ENCODE measurements at places on chromosomes 3 and 15.

DNA sequence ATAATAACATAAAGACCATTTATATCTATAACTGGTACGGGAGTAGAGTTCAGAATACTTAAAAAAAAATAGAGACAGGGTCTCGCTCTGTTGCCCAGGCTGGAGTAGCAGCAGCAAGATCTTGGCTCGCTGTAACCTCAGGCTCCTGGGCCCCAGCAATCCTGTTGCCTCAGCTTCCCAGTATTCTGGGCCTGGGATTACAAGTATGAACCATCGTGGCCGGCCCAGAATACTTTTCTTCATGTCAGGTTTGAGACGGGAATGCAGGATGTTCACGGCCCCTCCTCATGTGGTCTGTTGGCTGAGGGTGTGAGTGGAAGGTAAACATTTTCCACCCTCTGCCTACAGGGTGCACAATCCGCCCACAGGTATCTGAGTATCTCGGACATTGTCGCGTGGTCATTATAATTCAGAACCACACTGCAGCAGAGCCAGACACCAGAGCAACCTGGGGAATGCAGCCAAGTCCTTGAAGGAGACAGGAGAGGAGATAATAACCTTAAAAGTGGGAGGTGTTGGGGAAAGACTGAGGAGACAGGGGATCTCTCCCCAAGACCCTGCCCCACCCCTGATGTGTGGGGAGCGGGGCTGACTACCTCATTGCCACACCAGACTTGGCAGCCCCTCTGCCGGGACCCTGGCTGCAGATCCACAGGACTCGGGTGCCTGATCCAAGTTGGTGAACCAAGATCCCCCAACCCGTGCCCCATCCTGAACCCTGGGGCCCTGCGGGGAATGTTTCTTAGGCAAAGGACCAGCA is 106.8 kb downstream of the ADCY5 start:
- DNase-seq, result no peak

GRCh38 chr3:46676601-46677410 is 16.7 kb downstream of the ALS2CL start:
- no peak for DNase-seq

DNA sequence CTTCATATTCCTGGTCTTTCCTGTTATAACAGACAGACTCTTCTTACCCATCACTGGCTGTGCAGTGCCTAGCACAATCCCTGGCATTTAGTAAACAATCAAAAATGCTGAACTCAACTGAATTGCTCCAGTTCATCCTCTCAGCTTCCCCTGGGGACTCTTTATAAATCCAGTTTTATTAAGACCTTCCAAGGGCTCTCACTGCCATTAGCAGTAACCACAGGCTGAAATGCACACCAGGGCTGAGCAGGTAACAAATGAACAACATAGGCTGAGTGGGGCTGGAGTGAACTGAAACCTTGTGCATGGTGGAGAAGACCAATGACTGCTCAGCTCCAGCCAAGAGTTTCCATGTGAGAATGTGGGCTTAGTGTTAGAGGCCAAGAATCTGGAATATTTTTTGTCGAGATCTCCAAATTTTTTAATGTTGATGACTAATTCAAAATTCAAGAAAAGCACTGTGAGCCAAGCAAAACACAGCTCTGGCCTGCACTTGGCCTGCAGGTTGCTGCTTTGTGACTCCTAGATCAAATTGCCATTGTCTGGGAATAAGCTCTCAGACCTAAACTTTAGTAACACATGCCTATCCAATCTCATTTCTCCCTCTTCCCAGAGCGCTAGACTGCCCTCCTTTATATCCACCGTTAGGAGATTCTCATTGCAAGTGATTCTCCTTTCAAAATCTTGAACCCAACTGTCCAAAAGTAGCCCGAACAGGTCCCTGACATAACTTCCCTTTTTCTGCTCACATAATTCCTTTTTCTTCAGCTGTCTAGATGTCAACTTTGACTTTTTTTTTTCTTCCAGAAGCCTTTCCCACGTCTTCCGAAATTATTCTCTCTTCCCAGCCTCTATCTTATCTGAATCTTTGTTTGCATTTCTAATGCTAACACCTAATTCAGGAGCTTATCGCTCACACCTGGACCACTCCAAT is 7.4 kb downstream of the SQOR start:
- DNase-seq, result no peak

- DNase-seq, result no peak
Measured at GRCh38 chr15:99976811-99977271, 243.6 kb upstream of the LYSMD4 start.

DNA sequence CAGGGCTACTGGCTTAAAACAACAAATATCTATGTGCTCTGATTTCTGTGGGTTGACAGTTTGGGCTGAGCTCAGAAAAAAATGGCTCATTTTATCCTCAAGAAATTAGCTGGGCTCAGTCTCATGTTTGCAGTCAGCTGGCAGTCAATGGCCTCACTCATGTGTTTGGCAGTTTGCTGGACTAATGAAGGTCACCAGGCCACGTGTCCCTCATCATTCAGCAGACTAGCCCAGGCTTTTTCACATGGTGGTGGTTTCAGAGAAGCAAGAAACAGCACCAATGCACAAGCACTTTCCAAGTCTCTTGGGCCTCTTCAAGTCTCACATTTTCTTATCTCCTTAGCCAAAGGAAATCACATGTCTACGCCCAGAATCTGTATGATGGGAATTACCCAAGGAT is 478.3 kb upstream of the PPP2R3A start:
- DNase-seq, result no peak

Measured in CD4-positive, alpha-beta memory T cell (primary cell).